ENCODE measurements at places on chromosomes 13 and 19. TPM values are rescaled to one million over a fixed set of nuclear protein-coding genes. Genes with fewer than 3 reads are reported as not detected.

The SLC10A2 gene
- not detected for total RNA-seq

The DPF1 gene
- 12.0 TPM for total RNA-seq

The SLAIN1 gene
- 23.4 TPM for total RNA-seq

The SULT2A1 gene
- total RNA-seq: not detected

The CACNG6 gene
- 2.0 TPM for total RNA-seq

The PLVAP gene
- not detected for total RNA-seq

The CASP14 gene
- total RNA-seq: not detected

The IGFL1 gene
- not detected for total RNA-seq

The FBN3 gene
- 31.0 TPM for total RNA-seq

The SCAF1 gene
- 85.3 TPM for total RNA-seq

The LENG9 gene
- 3.8 TPM for total RNA-seq

The ZNF229 gene
- total RNA-seq: 5.6 TPM

The LILRA1 gene
- not detected for total RNA-seq

The TGFBR3L gene
- 6.5 TPM for total RNA-seq

The ZNF878 gene
- total RNA-seq: 5.6 TPM

The OR10H4 gene
- total RNA-seq: not detected

The ZNF772 gene
- 11.4 TPM for total RNA-seq

The NLRP9 gene
- total RNA-seq: not detected

The NEK3 gene
- 17.9 TPM for total RNA-seq

The ZNF549 gene
- 10.2 TPM for total RNA-seq

The SHD gene
- total RNA-seq: 4.4 TPM

The STOML3 gene
- total RNA-seq: not detected

The LILRB1 gene
- not detected for total RNA-seq
